ENCODE measurements at places on chromosomes 3 and 15. TPM values are rescaled to one million over a fixed set of nuclear protein-coding genes. Genes with fewer than 3 reads are reported as not detected.

ACSBG1 gene
- total RNA-seq = 0.81 TPM

SCAANT1 gene
- total RNA-seq = not detected

SLC38A3 gene
- 0.06 TPM for total RNA-seq

SPTBN5 gene
- 0.21 TPM for total RNA-seq

C3orf85 gene
- total RNA-seq = not detected

Data from A549 treated with dexamethasone at 1 μM for 4 hours (cell line).